ENCODE measurements at places on chromosomes 2 and 18. TPM values are rescaled to one million over a fixed set of nuclear protein-coding genes. Genes with fewer than 3 reads are reported as not detected.
A peak's percentile ranks its signal among the peaks of the same experiment; 100 is the strongest.

DNA sequence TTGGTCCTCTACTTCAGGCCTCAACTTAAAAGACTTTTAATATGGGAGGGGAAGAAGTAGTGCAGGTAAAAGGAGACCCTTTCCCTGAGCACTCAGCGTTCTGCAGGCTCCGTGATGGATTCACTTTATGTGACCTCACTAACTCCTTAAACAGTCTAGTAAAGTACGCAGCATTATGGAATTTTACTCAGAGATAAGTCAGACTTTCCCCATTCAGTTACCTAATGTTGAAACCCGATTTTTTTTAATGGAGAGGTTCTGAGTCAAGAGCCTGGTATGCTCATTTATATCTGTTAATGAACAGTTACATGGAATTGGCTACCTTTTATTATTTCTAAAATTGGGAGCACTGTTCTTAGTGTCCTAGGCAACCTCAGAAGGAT, 34.1 kb downstream of the RASGRP3 start:
- DNase-seq = no peak

- no peak for DNase-seq
Observed at GRCh38 chr2:136436936-136437335, 319.0 kb upstream of the CXCR4 start.

FOSL2 gene
- 68.7 TPM for total RNA-seq

RAB17 gene
- total RNA-seq = 0.54 TPM

DNA sequence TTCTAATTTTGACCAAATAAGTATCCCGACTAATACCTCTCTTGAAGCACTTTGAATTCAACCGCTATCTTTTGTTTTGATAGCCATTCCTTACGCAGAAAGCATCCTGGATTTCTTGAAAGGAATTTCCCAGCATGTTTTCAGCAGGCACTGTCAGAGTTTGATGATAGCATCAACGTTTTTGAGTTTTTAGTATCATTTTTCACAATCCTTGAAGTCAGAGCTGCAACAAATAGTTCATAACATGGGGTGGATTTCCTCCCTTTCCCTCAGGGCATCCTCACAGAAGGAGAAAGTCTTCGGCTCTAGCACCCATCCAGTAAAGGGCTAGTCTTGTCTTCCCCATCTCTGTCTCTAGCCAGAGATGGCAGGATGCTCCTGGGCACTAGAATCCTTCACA, 46.2 kb downstream of the ANKRD44 start:
- no peak for DNase-seq

DNA sequence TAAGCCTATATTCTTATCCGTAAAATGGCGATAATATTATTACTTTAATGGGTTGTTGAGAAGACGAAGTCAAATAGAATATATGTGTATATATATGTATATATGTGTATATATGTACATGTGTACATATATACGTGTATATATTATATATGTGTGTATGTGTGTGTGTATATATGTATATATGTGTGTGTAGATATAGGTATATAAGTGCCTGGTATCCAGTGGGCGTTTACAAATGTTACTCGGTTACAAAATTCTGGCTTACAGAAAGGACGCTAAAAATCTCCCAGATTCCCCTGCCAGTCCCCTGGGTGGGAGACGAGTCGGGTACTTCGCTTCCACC, 295 bp upstream of the MTX2 start:
- no peak for DNase-seq

LIMS2 gene
- 157 TPM for total RNA-seq

DNA sequence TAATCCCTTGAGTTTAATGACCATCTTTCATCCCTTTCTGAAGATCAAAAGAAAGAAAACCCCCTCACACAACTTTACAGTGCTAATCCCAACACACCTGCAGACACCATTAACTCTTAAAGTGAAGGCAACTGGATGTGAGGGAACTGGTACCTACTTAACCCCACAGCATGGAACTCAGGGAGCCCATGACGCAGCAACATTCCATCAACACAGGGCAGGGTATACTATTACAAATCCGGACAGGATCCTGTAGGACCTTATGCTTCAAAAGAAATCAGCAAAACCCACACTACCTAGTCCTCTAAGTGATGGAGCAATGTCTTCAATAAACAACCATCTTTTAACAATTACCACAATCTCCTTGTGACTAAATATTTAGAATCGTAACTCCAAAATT, 78.6 kb downstream of the FARSB start:
- no peak for DNase-seq

ALK gene
- 1.2 TPM for total RNA-seq

GRCh38 chr18:78753240-78753639, 226.4 kb upstream of the SALL3 start:
- no peak for DNase-seq

DNA sequence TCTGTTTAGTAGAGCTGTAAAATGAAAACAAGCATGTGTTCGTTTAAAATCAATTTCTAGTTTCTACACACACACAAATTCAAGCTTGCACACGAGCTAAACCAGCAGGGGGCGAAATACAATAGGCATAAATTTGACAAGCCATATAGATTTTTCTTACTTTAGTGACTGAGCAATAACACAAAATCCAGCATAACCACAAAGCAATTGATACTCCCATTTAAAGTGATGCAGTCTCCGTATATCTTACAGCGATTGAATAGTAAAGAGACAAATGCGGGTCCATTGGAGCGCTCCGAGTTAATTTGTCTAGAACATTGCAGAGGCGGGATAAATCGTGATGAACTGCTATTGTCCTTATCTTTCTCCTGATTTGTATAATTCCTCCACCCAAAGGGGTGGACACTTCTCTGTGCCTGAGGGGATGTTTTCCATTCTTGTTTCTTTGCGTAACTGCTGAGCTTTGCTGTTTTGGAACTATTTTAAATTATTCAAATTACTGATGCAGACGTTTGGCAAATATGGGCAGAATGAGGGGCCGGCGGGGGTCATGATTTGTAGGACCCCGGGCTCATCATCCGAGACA, 1.2 kb upstream of the AFTPH start:
- DNase-seq = no peak

DNA sequence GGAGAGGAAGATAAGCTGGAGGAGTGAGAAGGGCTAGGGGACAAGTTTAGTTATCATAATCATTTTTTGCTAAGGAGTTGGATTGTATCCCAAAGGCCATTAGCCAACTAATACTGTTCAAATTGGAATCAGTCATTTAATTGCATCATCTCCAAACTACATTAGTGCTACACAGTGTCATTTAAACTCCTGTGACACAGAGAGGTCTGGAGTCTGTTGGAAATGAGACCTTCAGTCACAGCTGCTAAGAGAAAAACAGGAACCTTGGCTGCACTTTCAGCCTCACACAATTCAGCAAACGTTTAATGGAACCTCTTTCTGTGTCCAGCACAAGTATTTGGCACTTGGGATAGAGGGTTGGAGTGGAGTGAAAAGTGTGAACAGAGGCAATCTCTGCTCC, 175.5 kb upstream of the MGAT5 start:
- DNase-seq = no peak

- peak; percentile 37 for DNase-seq
Observed at GRCh38 chr2:26582890-26583289, 58.3 kb downstream of the CIB4 start.

DNA sequence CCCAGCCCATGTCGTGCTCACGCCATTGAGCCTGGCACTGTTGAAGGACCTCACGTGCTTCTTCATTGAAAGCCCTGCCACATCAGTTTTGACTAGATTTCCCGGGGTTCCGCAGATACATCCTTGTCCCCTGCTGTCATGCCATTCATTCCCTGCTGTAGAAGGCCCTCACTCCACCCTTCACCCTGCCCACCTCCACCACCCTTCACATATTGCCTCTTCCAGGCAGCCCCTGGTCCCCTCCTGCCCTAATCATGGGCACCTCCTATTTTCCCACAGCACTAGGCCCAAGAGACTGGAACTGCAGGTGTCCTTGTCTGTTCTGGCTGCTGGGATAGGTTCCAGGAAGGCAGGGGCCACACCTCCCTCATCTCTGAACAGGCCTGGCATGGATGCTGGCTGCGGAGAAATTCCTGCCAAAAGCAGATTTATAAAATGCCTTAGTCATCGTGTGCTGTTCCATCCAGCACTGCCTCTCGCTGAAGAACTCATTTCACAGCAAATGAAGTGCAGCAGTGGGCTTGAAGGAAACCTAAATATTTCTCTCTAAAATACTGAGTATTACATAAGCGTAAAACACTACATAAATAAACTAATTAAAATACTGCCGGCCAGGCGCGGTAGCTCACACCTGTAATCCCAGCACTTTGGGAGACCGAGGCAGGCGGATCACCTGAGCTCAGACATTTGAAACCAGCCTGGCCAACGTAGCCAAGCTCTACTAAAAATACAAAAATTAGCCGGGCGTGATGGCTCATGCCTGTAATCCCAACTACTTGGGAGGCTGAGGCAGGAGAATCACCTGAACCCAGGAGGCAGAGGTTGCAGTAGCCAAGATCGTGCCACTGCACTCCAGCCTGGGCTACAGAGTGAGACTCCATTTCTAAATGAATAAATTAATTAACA, 38.4 kb downstream of the EIF4E2 start:
- DNase-seq = peak; percentile 80

REG3G gene
- not detected for total RNA-seq

GRCh38 chr18:79332646-79333045, 63.1 kb upstream of the NFATC1 start:
- DNase-seq = no peak

- no peak for DNase-seq
Observed at GRCh38 chr2:165294912-165295311, 55.7 kb downstream of the SCN2A start.

DNA sequence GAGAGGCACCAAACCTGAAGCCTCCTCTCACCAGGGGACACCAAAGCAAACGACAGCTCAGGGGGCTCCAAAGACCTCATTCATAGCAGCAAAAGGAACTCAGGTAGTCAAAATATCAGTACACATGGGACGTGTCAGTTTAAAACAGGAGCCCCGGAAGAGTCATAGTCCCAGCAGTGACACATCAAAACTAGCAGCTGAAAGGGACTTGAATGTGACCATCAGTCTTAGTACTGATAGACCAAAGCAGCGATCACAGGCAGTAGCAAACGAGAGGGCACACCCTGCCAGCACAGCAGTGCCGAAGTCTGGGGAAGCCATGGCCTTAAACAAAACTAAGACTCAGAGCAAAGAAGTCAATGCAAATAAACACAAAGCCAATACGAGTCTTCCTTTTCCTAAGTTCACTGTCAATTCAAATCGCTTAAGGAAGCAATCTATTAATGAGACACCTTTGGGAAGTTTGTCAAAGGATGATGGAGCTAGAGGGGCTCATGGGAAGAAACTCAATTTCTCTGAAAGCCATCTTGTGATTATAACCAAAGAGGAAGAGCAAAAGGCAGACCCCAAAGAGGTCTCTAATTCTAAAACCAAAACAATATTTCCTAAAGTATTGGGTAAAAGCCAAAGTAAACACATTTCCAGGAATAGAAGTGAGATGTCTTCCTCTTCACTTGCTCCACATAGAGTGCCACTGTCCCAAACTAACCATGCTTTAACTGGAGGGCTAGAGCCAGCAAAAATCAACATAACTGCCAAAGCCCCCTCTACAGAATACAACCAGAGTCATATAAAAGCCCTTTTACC, 1.2 kb downstream of the GALNT5 start:
- DNase-seq = no peak

- no peak for DNase-seq
Observed at GRCh38 chr2:142605421-142605820, 272.0 kb upstream of the KYNU start.

GRCh38 chr2:134669731-134670669, 48.8 kb downstream of the TMEM163 start:
- no peak for DNase-seq

- DNase-seq = no peak
Observed at GRCh38 chr2:55099878-55100820, 49.9 kb upstream of the RTN4 start.

ANKRD53 gene
- total RNA-seq = 0.49 TPM

UGT1A3 gene
- not detected for total RNA-seq

- no peak for DNase-seq
Observed at GRCh38 chr2:195548198-195548940, 108.7 kb upstream of the SLC39A10 start.

DNA sequence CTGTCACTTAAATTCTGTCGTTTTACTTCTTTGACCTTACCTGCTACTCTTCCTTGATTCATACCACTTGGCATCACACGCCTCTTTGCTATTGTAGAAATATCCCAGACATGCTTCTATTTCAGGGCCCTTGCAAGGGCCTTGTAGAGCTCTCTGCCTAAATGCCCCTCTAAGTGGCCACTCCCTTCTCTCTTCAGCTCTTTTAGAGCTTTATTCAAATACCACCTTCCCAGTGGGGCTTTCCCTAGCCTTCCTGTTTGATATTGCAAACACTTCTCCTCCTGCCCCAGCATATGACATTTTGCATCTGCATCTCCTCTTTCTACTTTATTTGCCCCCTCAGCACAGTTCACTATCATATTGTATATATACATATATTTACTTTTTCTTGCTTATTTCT, 54.0 kb downstream of the PELI1 start:
- no peak for DNase-seq

MC2R gene
- total RNA-seq = not detected

DNA sequence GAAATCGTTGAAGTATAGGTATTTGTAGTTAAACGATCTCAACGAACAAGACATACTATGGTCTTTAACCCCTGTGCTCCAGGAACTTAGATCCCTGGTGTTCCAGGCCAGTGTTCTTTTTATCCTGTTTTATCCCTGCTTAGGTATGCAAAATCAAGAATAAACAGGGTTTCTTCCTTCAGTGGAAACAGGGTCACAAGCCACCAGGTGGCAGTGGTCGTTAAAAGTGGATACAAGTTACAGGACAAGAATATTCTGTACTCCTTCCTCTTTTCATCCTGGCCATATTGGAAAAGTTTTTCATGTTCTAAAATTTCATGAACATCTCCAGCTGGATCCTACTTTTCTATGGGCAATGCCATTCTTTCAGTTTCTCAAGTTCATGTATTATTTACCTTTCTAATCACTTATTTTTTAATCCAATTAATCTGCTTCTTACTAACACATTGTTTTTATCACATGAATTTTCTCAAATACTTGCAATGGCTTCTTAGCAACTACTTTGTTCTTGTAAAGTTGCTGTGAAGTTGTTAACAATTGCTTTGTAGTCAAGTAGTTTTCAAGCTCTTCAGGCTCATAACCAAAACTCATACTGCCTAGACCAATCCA, 16.4 kb upstream of the HNMT start:
- DNase-seq = peak; percentile 74

- no peak for DNase-seq
Observed at GRCh38 chr2:178088774-178089270, 16.2 kb upstream of the PDE11A start.

GRCh38 chr2:8987410-8987809, 16.1 kb downstream of the MBOAT2 start:
- no peak for DNase-seq

GRCh38 chr2:195252018-195252417, 405.0 kb upstream of the SLC39A10 start:
- DNase-seq = no peak

DNA sequence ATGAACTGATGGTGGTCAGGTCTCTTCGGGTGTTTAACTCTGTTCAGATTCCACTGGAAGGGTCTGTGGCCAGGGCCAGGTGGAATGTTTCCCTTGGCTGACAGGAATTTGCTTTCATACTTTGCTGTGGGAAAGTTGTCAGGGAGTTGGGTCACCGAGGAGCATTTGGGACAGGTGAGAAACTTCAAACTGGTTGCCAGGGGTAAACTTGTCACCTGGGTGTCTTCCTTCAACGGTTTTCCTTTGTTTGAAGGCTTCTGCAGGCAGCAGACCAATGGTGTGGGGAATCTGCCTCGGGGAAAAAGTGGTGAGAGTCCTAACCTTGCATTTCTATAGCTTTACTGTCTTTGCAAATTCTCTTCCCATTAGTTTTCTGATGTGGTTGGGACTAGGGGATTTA, 92.2 kb downstream of the TGFA start:
- no peak for DNase-seq
